CD4-positive, alpha-beta T cell treated with Interleukin-10 for 1 hour (primary cell): ENCODE measurements at places on chromosomes 1 and 21.
A peak's percentile ranks its signal among the peaks of the same experiment; 100 is the strongest.

- DNase-seq: no peak
Measured at GRCh38 chr21:35063428-35064172, 14.5 kb upstream of the RUNX1 start.

DNA sequence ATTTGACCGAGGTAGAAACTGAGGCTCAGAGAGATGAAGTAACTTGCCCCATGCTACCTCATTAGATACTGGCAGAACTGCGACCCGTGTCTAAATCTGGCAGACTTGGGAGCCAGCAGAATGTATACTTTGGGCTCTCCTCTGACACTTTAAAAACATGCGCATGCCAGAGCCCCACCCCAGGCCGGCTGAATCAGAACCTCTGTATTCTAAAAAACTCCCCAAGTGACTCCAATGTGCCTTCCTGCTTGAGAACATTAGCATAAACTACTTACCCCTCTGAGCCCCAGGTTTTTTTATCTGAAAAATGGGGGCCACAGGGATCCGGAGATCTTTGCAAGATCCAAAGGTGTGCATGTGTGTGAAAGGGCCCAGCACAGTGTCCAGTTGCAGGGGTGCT is 344.7 kb upstream of the USP24 start:
- DNase-seq: no peak

DNA sequence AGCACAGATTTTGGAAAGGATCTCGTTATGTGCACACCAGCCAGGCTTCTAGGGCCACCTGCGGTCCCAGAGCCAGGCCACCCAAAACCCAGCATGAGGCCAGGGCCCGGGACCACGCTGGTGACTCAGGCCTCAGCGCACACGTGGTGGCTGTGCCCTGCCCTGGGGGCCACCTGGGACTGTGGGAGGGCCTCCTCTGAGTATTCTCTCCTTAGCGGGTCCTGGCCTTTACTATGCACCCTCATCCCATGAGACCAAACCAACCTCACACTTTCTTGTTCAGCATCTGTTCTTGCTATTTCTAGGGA is 9.9 kb downstream of the WNT9A start:
- no peak for DNase-seq

- peak; percentile 37 for DNase-seq
Measured at GRCh38 chr21:26849428-26850115, 4.4 kb upstream of the ADAMTS1 start.

DNA sequence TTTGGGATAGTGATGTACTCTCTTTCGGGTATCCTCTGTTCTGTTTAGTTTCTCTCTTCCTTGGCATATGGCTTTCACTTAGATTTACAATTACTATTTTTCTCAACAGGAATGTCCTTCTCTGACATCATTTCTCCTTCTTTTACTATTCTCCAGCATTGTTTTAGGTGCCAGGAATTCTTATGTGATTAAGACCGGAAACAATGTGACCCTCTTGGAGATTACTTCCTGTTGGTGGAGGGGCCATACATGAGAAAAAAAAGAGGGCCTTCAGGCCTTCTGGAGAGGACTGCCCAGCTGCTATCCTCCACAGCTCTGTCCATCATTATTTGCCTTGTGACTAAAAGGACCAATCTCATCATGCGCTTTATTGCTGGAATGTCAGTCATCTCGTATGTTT is 50.4 kb upstream of the ADAMTS5 start:
- DNase-seq: no peak

DNA sequence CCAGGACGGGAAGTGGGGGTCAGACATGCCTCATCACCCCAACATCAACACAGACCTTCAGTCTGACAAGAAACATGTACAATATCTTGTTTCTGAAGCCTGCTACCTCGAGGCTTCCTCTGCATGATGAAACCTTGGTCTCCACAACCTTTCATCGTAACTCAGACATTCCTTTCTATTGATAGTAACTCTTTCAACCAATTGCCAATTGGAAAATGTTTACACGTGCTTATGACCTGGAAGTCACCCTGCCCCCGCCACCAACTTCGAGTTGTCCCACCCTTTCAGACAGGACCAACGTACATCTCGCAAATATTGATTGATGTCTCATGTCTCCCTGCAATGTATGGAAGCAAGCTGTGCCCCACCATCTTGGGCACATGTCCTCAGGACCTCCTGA is 159.5 kb downstream of the ETS2 start:
- DNase-seq: no peak

DNA sequence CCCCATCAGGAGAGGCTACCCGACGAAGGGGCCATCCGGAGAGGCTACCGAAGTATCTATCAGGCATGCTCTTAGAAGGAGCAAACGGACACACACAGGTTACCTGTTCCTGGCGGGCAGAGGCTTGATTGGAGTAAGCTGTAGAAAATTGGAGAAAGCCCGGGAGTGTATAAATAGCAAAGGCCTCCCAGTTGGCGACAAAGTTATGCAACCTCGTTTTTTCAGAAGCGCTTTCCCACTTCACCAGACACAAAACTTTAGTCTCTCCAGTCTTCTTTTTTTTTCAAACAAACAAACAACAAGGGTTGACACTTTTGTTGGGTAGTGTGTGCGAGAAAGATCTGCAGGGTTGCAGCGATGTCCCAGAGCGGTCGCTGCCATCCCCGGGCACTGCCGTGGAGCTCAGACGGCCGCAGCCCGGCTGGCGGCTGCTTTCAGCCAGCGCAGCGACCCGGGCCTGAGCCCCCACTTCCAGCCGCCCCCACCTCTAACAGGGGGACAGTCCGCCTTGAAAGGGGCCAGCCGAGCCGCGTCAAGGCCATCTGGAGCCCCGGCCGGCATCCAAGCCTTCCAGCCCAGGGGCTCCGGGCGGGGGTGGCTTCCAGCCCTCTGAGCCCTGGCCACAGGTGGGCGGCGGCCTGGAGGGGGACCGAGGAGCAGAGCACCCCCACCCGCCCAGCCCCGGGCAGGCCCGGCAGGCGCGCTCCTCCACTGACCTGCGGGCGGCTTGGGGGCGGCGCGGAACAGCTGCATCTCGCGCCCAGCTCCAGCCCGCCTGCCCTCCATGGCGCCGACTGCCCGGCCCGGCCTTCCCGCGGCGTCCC is 616 bp downstream of the MCOLN3 start:
- DNase-seq: peak; percentile 1

GRCh38 chr1:64811131-64811530 is 66.3 kb downstream of the RAVER2 start:
- DNase-seq: no peak

DNA sequence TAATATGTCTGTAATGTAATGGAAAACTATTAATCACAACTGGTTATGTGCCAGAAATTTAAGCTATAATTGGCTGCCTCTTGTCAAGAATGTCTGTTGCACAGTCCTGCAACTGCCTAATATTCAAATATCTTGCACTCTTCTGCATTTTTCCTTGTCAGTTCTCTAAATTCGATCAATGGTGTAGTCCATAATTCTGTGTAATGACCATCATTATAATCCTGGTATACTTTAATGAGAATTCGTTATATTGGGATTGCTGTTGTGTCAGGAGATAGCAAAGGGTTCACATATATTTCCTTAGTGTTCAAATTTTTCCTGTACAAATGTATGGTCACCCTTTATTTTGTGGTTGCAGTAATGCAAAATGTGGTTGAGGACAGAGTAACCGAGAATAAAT is 4.8 kb downstream of the NTNG1 start:
- no peak for DNase-seq

GRCh38 chr1:110151175-110151669 is 928 bp downstream of the SLC6A17 start:
- DNase-seq: no peak

GRCh38 chr21:40853956-40854688 is 7.2 kb upstream of the DSCAM start:
- DNase-seq: no peak

- DNase-seq: peak; percentile 37
Measured at GRCh38 chr1:165403835-165404482, 41.0 kb downstream of the RXRG start.

DNA sequence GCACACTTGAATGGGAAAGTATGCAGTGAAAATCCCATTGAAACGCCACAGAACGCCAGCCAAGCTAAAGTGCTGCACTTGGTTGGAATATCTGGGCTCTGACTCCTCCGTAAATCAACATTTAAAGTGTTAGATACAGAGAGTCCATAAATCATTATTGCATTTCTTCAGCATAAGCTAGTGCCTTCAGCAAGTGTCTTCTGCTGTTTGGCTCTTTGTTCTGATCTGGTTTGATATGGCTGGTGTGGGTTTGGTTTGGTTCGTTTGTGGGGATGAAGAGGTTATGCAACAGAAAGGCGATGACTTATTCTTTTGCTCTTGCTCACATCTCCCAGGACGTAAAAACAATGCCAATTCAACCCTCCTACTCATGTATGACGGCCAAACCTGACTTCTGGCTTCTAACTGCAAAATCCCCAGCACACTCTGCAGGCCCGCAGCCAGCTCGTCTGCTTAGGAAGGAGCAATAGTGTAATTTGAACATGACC is 121.8 kb upstream of the ERG start:
- no peak for DNase-seq

GRCh38 chr1:58515794-58516401 is 30.6 kb downstream of the OMA1 start:
- DNase-seq: peak; percentile 71

GRCh38 chr1:156627313-156627880 is 8.2 kb downstream of the HAPLN2 start:
- peak; percentile 56 for DNase-seq

DNA sequence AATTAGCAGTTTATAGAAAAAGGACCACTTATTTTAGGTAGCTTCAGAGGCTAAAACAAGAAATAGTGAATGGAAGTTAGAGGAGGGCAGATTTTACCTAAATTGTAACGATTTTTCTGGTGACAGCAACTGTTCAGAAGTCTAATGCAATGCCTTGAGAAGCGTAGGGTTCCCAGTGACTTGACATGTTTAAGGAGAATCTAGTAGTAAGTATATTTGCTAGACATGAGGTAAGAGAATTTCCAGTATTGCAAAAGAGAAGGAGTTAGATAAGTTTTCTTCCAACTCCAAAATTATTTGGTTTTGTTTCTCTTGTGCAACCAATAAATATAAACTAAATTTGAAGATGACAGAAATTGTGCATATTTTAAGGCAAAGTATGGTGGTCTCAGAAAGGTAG is 140.0 kb downstream of the SMYD3 start:
- no peak for DNase-seq

DNA sequence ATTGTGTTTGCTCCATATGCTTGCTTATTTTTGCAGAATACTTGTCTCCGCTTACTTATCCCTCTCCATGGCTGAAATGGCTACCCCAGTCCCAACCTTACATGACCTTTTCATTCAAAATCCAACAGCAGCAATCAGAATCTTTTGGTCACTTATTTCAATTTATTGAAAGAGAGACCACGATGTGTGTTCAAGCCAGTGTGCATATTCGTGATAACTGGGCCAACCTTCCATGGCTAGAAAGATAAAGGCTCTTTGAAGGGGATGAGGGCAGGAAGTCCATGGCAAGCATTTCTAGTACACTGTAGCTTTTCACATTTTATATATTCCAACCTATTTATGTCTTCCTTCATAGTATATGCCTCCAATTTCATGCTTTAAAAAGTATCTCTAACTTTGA is 23.1 kb downstream of the HSD11B1 start:
- DNase-seq: no peak

- no peak for DNase-seq
Measured at GRCh38 chr1:67724928-67725560, 40.0 kb downstream of the GADD45A start.

- no peak for DNase-seq
Measured at GRCh38 chr1:154306151-154306550, 14.7 kb upstream of the AQP10 start.

GRCh38 chr21:25967181-25967900 is 203.2 kb downstream of the APP start:
- no peak for DNase-seq

DNA sequence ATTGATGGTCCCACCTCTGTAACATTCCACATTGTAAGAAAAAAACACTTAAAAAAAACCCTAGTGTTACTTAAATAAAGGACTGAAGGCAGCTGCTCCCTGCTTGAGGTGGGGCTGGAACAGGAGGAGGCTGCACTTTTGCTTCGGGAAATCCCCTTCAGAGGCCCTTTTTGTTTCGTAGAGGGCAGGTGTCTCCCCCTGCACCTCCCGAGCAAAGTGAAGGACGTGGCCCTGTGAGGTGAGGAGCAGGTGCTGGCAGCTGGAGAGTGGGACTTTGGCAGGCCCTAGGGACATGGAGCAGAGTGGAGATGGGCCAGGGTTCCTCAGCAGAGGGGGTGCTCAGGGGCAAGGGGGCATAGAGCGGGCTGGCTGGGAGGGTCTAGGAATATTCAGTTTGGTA is 33.4 kb upstream of the WNT4 start:
- no peak for DNase-seq

DNA sequence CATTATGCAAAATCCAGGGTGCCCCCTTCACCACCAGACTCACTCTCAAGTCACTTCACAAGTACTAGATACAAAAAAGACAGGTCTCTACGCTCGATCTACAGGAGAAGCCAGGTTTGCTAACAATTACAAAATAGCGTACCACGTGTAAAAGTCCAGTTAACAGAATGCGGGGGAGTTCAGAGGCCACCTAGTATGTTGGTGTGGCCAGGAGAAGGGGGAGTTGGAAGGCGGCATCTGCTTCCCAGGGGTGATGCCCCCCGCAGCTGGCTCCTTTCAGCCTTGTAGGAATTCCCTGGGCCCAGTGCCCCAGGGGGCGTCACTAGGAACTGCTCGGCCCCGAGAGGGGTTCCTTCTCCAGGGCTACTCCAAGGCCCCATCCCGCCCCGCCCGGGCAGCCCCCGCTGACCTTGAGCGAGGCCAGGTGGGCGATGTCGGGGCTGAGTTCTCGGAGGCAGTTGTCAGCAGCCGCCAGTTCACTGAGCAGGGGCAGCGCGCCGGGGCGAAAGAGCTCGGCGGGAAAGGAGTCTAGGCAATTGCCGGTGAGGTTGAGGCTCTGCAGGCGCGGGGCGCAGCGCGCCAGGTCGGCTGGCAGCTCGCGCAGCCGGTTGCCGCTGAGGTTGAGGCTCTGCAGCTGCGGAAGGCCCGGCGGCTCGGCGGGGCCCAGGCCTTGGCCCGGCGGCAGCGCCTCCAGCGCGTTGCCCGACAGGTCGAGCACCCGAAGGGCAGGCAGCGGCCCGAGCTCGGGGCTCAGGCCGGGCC is 664 bp downstream of the LRRC47 start:
- no peak for DNase-seq

GRCh38 chr1:241551759-241552638 is 19.8 kb downstream of the KMO start:
- DNase-seq: peak; percentile 51

GRCh38 chr1:32729254-32730046 is 26.9 kb upstream of the SYNC start:
- no peak for DNase-seq

DNA sequence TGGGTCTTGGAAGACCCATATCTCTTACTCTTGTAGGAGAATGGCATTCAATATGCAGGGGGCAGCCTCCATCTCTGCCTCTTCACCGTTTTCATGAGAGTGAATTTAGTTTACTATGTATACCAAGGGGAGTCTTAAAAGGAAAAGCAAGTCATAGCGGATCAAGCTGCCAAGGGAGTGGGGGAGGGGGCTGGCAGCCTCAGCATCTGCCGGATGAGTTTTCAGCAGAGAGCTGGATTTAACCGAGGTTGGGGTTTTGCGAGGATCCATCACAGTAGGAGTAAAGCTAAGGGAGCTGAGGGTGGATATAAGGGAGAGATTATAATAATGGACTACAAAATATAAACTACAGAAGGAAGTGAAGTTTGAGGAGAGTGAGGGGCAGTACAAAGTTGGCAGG is 9.9 kb downstream of the CD160 start:
- DNase-seq: no peak

- DNase-seq: no peak
Measured at GRCh38 chr1:8165595-8166360, 139.7 kb upstream of the ERRFI1 start.

GRCh38 chr1:62436039-62436465 is 797 bp upstream of the USP1 start:
- DNase-seq: peak; percentile 99
